Activated gamma-delta T cell treated with anti-CD3 and anti-CD28 coated beads, Interleukin-2, amount 50 U/mL, for 16 hours (primary cell): ENCODE measurements at places on chromosomes 1 and 21.

DNA sequence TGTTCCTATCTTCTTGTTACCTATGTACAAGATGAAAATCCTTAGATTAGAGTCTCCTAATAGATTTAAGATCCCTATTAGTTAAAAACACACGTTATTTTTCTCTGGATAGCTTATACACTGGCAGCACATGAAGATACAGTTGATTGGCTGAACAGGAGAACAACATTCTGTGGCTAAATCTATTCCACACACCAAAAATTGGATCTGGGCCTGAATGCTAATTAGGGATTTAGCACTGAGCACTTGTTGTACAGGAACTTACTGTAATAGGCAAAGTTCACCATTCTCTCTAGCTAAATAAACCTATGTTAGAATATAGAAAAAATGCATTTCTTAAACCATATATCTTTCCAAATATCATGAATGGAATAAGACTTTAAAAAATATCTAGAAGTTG is 117.1 kb upstream of the PTGFR start:
- no peak for DNase-seq

DNA sequence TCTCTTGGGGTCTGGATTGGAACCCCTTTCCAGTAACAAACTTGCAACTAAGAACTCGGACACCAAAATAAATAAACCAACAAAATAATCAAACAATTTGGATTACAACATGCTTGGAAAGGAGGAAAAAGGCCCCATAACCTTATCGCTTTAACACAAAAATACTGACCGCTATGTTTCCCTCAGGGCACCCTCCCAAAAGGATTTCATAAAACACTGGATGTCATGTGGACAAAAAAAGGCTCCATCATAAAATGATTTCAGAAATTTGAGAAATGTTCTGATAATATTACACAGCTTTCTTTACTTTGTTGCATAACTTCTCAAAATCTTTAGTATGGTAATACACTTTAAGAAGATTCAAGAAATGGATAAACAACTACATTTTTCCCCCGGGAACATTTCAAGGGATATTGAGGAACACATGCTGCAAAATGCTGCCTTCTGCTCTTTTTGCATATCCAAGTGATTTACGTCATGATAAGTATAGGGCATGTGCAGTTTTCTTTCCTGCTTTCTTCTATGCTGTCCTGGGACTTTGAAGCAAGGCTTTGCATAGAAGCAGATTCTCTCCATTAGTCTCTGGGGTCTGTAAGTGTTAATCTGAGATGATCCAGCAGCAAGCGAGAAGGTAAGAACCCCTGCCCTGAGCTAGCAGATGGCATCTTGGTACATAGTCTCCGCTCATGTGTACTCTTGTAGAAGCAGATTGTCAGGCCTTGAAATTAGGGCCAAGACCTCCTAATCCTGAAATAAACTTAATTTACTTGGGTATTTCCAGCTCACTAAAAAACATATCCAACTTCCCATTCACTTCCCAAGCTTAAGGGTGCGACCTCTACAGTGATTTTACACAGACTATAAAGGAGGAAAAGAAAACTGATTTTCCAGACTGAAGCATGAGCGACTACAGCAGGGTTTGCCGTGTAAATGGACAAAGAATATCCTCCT is 85.5 kb upstream of the KIAA0040 start:
- DNase-seq = no peak

DNA sequence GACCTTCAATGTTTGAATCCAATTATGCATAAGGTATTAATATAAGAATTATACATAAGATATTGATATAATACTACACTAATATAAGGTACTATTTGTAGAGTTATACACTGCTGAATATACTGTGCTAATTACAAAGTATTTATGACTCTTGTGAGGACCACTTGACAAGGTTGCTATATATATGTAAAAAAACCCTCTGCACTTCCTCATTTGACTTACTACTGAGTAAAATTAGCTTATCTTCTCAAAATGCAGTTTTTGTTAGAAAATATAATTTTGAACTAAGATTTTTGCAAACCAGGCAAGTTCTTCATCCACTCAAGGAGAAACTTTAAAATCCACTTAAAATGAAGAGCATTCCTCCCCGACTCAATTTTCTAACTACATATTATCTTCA is 8.5 kb downstream of the SIKE1 start:
- DNase-seq = no peak

- no peak for DNase-seq
Measured at GRCh38 chr21:28833182-28833581, 159.5 kb downstream of the LTN1 start.

DNA sequence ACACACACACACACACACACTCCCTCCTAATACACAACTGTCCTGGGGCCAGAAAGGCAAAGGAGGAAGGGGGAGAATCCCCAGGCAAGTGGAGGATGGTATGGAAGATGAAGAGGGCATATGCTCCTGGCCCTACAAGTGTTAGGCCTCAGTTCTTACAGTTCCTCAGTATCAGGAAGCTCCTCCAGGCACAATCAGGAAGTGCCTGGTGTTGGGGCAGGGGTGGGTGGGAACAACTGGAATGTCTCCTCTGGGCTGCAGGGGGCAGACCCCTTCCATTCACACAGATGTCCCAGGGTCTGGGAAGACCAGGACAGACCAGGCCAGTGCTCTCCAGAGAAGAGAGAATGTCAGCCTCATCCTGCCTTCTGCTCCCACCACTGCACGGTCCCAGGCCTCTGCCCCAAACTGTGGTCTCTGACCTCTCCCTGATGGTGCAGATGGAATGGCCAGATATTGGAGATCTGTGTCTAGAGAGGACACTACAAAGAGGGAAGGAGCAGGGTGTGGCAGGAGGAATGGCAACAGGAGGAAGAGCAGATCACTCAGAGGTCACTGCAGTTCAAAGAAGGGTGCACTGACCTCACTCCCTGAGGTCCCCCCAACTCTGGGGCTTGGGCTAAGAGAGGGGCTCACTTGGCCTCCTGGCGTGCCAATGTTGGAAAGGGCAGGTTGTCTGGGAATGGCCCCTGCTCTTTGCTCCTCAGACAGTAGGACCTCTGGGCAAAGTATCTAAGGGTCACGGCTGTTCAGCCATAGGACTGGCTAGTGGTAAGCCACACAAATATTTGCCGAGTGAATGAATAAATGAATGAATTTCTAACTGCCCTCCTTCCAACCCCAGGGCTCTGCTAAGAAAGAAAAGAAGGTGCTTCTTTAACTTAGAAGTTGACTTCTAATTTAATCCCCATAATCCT is 2.5 kb upstream of the DENND2D start:
- DNase-seq = no peak

- DNase-seq = no peak
Measured at GRCh38 chr1:185137896-185138545, 18.7 kb downstream of the TRMT1L start.

DNA sequence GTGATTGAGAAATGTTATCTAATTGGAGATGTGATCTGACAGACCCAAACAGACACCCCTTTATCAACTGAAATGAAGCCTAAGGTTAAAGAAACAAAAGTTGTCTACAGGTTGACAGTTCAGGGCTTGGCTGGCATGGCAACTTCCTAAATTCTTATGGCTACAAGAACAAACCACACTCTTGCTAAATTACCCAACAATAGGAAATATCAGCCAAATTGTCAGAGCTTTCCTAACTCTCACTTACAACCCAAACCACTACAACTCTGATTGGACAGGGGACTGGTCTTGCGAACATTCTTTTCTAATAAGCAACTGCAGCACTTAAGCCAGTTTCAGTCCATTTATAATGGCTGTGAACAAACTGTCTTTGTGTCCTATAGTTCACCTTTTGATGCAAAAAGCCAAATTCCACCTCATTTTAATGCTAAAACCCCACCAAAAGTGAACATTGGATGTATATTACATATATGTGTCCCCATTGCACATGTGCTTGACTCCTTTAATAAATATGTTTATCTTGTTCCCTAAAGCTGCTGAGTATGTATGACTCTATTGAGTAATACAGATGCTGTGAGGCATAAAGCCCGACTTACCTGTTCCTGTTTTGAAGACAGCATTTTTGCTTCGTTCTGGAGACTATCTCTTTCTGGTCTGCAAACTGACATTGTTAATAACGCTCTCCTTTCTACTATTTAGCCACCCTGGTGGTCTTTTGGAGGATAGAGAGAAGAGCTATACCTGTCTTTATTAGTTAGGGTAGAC is 101.3 kb upstream of the HMCN1 start:
- no peak for DNase-seq

DNA sequence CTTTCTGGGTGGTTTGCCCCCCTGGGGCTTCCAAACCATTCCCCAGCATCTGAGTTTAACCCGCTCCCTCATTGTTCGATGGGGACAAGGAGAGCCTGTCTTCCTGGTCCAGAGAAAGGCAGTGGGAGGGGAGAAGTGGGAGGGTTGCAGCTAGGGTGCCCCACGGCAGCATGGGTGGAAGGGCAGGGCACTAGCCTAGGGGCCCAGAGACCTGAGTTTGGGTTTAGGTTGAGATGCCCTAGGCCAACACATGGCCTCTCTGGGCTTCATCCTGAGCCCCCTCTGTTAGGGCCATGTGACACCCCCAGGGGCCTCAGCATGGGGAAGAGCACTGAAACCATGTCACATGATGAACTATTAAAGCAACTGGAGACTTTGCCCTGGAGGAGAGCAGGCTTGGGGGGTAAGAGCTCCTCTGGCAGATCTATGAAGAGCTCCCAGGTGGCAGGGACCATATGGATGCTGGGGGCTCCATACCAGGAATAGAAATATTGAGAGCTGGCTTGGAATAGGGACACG is 9.7 kb upstream of the RUNX3 start:
- DNase-seq = no peak

DNA sequence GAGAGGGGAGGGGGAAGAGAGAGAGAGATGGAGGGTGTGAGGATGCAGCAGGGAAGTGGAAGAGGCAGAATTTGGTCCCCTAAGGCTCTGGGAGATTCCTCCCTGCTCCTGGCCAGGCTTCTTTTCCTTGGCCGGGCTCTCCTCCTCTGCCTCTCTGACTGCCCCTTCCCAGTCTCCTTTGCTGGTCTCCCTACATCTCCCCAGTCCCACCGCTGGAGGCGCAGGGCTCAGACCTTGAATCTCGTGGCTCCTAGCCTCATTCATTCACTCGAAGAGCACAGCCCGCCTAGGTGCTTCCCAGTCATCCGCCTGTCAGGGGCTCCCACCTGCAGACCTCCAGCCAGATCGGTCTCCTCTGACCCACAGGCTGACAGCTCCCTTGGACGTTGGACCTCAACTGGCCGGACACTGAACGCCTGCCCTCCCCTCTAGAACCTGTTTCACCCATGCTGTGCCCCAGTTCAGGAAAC is 76.5 kb downstream of the VWA5B1 start:
- DNase-seq = no peak

- no peak for DNase-seq
Measured at GRCh38 chr1:93483606-93484005, 35.7 kb downstream of the FNBP1L start.

DNA sequence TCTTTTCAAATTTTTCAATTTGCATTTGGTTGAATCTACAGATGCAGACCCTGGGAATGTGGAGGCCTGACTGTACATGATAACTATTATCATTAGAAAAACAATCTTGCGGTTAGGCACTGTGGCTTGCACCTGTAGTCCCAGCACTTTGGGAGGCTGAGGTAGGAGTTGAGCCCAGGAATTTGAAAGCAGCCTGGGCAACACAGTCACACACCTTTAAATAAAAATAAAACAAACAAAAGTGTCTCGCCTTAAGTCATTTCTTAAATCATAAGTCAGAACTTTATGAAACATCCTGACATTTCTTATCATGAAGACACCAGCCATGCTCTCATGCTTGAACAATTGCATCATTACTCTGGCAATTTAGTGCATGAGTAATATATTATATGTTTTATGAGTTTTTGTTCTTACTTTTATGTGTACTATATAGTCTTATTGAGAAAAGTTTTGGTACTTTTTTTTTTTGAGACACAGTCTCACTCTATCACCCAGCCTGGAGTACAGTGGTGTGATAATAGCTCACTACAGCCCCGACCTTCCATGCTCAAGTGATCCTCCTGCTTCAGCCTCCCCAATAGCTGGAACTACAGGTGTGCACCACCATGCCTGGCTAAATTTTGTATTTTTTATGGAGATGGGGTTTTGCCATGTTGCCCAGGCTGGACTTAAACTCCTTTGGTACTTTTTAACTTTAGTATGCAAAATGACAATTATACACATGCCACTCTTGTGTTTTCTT is 7.8 kb downstream of the TBX19 start:
- DNase-seq = no peak

GRCh38 chr1:85428471-85429089 is 36.4 kb downstream of the DDAH1 start:
- no peak for DNase-seq

- no peak for DNase-seq
Measured at GRCh38 chr1:235632506-235633401, 16.8 kb downstream of the GNG4 start.

DNA sequence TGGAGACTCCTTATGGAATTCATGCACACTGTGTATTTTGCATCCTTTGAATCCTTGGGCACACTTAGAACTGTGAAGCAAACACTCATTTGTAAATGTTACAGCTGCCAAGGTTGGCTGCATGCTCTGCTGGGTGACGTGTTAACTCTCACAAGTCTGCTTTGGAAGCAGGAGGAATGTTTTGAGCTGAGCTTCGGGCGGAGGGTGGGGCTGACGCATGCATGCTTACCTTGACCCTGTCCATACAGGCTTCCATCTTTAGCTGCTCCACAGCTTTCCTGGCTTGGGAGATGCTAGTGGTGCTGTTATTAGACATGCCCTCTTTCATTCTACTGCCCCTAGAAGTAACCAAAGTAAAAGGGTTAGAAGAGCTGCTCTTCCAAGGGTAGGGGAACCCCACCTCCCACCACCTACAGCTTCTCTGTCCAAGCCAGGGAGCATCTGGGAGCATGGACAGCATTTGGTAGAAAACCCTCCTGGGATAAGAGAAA is 66.0 kb downstream of the GNG4 start:
- DNase-seq = no peak

- DNase-seq = no peak
Measured at GRCh38 chr1:38708701-38709258, 150.8 kb downstream of the RRAGC start.

- DNase-seq = no peak
Measured at GRCh38 chr1:26360807-26361604, 7.1 kb upstream of the CRYBG2 start.

DNA sequence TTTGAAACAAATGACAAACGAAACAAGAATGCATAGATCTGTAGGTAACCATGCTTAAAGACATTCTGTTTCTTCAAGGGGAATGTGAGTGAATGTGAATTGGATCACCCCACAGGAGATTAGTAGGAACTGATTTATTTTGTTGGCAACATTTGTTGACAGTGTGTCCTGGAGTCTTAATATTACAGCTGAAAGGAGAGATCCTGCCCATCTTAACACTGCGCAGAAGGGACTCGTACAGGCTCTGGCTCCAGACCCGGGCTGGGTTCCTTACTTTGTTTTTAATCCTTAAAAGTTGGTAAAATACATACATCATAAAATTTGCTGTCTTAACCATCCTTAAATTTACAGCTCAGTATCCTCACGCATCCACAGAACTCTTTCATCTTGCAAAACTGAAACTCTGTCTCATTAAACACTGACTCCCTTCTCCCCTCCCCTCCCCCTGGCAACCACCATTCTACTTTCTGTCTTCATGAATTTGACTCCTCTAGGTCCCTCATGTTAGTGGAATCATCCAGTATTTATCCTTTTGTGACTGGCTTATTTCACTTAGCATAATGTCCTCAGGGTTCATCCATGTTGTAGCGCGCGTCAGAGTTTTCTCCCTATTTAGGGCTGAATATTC is 74.1 kb downstream of the GALNT2 start:
- no peak for DNase-seq
